Stimulated activated CD8-positive, alpha-beta memory T cell treated with anti-CD3 and anti-CD28 coated beads, Interleukin-15, amount 100 ng/mL, for 1 hour (primary cell): ENCODE measurements at places on chromosomes 12 and 14.

DNA sequence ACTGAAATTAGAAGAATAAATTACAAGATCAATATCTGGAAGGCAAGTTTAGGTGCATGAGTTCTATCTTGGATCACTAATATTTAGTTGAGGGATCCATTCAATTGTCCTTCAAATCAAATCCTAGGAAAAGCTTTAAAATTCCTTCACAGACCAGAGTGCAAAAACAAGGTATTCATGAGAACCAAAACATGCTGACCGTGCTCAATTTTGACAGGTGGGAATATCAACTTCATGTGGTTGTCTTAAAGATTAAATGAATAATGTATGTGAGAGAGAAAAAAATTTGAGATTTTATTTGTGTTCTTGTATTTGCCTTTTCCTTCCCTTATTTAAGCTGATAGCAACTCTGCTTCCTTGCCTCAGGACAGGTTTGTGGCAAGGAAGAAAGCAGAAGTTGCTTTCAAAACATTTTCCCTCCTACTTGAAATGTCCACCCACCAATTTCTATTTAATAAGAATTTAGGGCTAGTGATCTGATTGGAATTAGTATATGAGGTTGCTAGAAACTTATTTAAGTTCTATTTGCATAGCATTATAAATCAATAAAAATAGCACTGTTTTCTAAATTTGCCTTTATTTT lies 4.9 kb upstream of the PPP1R12A start:
- DNase-seq, result no peak

DNA sequence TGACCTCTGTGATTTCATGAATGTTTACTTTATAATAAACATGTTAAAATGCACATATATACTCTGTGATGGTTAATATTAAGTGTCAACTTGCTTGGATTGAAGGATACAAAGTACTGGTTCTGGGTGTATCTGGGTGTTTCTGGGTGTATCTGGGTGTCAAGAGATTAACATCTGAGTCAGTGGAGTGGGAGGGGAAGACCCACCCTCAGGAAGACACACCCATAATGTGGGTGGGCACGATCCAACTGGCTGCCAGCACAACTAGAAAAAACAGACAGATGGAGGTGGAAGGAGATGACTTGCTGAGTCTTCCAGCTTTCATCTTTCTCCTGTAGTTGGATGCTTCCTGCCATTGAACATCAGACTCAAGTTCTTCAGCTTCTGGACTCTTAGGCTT lies 11.9 kb downstream of the NUP37 start:
- DNase-seq, result no peak

DNA sequence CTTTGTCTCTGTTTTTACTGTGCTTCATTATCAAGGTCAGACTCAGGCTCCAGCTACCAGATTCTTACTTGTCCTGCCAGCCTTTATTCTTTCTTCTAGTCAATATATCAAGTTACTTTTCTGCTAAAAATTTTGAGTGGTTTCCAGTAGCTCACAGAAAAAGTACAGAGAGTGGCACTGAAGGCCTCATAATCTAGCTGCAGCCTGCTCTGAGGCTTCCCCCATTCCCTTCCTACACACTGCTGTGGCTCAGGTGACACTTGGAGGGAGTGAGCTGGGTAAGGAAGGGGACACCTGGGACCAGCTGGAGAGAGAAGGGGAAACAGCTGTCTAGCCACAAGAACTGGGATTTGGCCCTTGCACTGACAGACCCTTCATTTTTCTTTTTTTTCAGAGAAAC lies 25.4 kb downstream of the TTC6 start:
- no peak for DNase-seq

GRCh38 chr12:20369305-20370013 lies 1.1 kb downstream of the PDE3A start:
- DNase-seq, result no peak

DNA sequence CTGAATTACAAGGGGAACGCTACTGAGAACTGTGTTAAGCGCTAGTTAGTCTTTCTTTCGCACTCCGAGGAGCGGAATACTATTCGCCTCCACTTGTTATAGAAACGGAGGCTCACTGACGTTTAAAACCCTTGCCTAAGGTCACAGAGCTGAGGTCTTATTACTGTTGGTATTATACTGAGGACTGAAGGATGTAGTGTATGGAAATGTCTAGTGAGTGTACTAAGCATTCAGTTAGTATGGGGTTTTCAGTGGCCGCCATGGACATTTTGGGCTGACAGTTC lies 826 bp downstream of the ACADS start:
- DNase-seq, result no peak

DNA sequence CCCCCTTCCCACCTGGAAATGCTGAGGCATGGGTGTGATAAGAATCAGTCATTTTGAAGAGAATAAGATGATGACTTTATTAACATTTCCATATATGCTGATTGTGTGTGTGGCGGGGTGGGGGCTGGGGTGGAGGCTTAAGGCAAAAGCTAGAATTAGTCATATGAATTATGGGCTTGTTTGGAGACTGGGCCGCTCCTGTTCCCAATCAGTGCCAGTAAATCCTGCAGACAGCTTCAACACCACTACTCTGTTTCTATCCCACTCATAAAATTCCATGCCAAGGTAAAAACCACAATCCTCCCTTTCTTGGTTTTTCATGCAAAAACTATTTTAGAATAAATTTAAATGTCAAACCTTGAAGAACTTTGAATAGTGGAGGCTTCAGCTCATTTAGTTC lies 29.9 kb upstream of the SLC38A2 start:
- no peak for DNase-seq

- DNase-seq, result no peak
These were observed 86.2 kb downstream of the STON2 start for GRCh38 chr14:81313775-81314429.

- DNase-seq, result no peak
These were observed 3.5 kb downstream of the SLC7A7 start for GRCh38 chr14:22811722-22812121.

GRCh38 chr12:106031761-106032622 lies 106.8 kb downstream of the NUAK1 start:
- no peak for DNase-seq

- DNase-seq, result no peak
These were observed 28.5 kb downstream of the FAM222A start for GRCh38 chr12:109741970-109742703.

DNA sequence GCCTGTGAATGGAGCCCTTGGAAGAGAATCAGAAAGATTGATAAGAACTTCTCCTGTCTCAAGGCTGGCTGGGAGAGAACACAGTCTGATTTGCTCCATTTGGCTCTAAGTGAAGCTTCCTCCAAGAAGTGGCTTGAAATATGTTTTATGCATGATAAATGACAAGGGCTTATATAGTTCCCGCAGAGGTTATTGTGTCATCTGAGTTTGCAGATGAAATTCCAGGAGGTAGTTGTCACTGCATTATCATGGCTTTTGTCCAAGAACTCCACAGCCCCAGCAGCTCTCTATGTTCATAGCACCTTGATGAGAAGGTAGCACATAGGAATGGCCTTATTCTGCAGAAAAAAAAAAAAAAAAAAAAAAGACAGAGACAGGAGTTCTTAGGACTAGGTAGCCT lies 108.5 kb downstream of the DACT1 start:
- no peak for DNase-seq
